ENCODE measurements at places on chromosomes 7 and 10. TPM values are rescaled to one million over a fixed set of nuclear protein-coding genes. Genes with fewer than 3 reads are reported as not detected.

DNA sequence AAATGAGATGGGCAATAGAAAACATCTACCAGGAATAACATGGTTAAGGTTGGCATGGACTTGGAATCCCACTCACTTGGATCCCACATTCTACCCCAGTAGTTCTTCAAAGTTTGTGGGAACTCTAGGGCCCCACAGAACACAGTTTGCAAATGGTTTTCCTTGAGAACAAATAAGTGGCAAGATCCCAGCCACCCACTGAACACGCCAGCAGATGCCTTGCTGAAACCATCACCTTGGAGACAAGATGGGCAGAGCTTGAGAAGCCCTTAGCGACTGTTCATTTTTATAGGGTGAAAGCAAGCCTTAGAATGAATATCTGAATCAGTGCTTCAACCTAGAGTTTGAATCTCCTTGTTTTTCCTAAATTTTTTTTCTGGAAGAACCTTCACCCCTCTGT lies 349.1 kb downstream of the RPS24 start:
- no peak for DNase-seq

GRCh38 chr10:69804775-69805174 lies 3.1 kb downstream of the COL13A1 start:
- no peak for DNase-seq

GRCh38 chr10:23643111-23643780 lies 204.4 kb downstream of the OTUD1 start:
- no peak for DNase-seq

DNA sequence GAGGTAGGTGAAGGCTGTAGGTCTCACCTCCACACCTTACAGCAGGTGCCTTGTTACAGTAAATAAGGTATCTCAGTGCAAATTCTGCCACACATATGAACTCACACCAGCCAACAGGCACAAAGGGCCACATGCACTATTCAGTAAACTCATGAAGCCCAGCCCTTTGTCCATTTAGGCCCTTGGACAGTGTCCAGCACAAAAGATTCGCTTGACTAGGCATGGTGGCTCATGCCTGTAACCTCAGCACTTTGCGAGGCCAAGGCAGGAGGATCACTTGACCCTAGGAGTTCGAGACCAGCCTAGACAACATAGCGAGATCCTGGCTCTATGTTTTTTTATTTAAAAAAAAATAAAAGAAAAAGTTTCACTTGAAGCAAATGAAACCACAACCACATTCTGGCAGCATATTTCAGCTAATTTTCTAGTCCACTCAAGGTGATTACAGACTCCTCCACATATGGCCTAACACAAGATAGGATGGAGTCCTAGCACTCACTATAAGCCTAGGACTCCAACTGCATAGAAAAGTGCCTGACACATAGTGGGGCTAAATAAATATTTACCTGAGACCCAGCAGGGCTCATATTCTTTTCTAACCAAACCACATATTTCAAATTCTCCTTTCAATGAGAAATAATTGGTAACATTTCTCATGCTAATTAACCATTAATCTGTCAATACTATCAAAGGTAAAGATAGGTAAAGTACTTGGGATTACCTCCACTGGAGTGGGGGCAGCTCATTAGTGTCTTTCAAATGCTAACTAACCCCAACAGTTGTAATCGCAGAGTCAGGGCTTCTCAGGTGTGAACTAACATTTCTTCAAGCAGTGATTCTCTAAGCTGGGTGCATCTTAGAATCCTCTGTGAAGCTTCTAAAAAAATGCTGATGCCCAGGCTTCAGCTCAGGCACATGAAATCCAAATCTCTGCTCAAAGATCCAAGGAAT lies 4.5 kb upstream of the ANKRD1 start:
- no peak for DNase-seq

- DNase-seq = no peak
Observed at GRCh38 chr10:47059606-47060311, 148.5 kb downstream of the PTPN20 start.

- no peak for DNase-seq
Observed at GRCh38 chr7:171364-171904, 20.9 kb upstream of the FAM20C start.

GRCh38 chr7:129907122-129907736 lies 45.5 kb downstream of the UBE2H start:
- DNase-seq = no peak

GRCh38 chr7:155524018-155524556 lies 22.3 kb downstream of the CNPY1 start:
- no peak for DNase-seq

DNA sequence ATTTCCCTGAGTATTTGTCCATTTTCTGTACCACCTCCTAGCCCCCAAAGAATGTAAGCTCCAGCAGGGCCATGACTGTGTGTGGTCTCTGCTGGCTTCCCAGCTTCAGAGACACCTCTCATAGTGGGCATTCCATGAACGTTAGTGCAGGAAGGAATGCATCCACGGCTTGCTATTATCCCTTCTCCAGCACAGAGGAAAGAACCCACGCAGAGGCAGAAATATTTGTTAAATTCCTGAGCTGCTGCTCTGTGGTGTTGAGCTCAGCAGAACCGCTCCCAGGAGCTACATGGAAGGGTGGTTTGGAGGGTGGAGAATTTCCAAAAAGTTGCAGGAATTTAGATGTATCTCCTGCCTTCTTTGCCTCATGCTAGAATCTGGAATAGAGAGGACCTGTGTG lies 275.2 kb downstream of the POU6F2 start:
- no peak for DNase-seq

DNA sequence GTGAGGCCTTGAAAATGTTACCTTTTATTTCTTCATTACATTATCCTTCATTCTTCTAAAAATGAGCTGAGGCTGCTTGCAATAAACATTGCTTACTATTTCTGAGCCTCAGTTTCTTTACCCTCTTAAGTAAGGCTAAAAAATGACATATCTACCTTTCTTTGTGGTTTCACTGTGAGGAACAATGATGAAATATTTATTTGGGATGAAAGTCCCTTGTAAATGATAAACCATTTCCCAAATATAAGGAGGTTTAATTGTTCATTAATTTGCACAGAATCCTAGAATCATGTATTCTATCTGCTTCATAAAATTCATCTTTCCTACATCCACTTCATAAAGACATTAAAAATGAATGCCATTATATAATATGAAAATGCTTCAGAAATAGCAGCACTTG lies 27.9 kb downstream of the ZC3HAV1 start:
- DNase-seq = no peak

- DNase-seq = no peak
Observed at GRCh38 chr7:4178416-4178815, 503.7 kb upstream of the FOXK1 start.

DNA sequence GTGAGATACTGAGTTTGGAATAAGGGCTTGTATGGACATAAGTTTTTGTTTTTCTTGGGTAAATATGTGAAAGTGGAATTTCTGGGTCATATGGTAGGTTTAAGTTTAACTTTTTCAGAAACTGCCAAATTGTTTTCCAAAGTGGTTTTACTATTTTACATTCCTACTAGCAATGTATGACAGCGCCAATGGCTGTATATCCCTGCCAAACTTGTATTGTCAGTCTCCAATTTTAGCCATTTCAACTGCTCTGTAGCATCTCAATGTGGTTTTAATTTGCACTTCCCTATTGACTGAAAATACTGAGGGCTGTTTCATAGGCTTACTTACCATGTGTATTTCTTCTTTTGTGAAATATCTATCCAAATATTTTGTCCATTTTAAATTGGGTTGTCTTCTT lies 90.5 kb upstream of the ZNF32 start:
- no peak for DNase-seq

- DNase-seq = no peak
Observed at GRCh38 chr7:155009570-155010157, 6.7 kb upstream of the PAXIP1 start.

DNA sequence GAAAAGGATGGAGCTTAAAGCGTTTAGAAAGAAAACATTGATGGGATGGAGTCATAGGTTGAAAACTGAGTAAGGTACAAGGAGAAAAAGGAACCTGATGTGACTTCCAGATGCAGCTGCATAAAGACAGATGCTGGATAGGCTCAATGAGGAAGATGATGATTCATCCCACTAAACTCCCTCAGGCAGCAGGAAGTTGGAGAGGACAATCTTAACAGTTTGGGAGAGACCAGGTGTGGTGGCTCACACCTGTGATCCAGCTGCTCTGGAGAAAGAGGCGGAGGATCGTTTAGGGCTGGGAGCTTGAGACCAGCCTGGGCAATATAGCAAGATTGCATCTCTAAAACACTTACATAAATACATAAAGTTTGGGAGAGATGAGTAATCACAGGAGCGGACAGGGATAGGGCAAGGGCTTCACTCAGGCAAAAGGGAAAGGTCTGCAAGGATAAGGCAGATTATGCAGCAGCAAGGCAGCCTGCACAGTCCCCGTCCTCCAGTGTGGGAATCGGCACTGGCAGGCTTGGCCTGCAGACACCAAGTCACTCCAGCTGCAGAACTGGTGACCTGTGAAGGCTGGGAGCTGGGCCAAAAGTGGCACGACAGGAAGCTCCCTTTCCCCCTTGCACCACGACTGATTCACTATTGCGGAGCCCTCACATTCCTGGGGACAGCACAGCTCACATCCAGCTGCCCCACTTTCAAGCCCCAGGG lies 438.5 kb downstream of the GRID1 start:
- no peak for DNase-seq

DNA sequence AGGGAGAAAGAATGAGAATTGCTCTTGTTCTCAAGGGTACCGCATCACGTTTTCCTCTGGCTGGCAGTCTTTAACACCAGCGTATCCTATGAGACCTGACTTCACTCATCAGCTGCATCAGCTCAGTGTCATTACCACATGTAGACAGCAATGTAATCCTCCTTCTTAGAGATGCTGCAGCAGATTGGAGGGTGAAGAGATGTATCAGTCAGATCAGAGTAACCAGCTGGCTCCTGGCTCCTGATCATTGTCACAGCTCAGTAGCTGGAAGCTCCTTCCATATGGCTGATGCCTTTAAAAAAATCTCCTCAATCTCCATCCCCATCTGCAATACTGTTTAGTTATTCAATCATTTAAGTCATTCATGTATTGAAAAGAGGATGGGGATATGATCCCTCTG lies 39.7 kb upstream of the EPHB6 start:
- DNase-seq = no peak

DNA sequence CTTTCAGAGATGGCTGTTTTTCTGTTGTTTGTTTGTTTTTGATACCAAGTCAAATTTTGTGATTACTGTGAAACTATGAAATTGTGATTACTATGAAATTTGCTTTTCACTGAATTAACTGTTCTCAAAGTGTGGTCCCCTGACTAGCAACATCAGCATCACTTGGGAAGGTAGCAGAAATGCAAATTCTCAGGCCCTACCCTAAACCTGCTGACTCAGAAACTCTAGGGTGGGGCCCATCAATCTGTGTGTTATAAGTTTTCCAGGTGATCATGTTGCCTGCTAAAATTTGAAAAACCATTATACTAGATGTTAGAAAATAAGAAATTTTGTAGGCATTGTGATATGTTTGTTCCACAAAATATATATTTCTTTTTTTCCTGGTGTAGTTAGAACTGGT lies 1.2 kb downstream of the IFIT1B start:
- DNase-seq = no peak

- DNase-seq = no peak
Observed at GRCh38 chr7:43784030-43784584, 25.6 kb downstream of the BLVRA start.

Gene HMX3
- not detected for total RNA-seq

Gene NEUROD6
- total RNA-seq = not detected

Gene VAX1
- total RNA-seq = not detected

Gene FAM237B
- not detected for total RNA-seq

Gene PLAC9
- total RNA-seq = 91.7 TPM

Gene NEUROG3
- total RNA-seq = not detected

Gene SPDYE2
- not detected for total RNA-seq

Gene SFRP5
- total RNA-seq = 0.24 TPM

Gene BTBD16
- total RNA-seq = not detected

Gene ANK3
- total RNA-seq = 54.7 TPM

Gene HECTD2
- total RNA-seq = 21.0 TPM
